ENCODE measurements at places on chromosomes 2 and 18. TPM values are rescaled to one million over a fixed set of nuclear protein-coding genes. Genes with fewer than 3 reads are reported as not detected.

- H3K27me3 ChIP-seq = no peaks in the 10 kb centered on the region
- H3K27ac ChIP-seq = peak overlapping the region; percentile 88
- peak; percentile 98 for DNase-seq
- H3K4me3 ChIP-seq = peak overlapping the region; percentile 44
Observed at GRCh38 chr2:238263204-238264071, 23.6 kb upstream of the HES6 start.

GRCh38 chr18:26568926-26569665 lies 20.7 kb upstream of the KCTD1 start:
- no peaks in the 10 kb centered on the region for H3K4me1 ChIP-seq
- H3K27me3 ChIP-seq = peaks cover 4% of the 10 kb centered on the region
- DNase-seq = no peak
- H3K27ac ChIP-seq = no peak overlapping the region
- H3K4me3 ChIP-seq = no peak overlapping the region

- H3K4me3 ChIP-seq = peak overlapping the region; percentile 100
- peaks cover 26% of the 10 kb centered on the region for H3K4me1 ChIP-seq
- no peak for DNase-seq
- peaks cover 7% of the 10 kb centered on the region for H3K36me3 ChIP-seq
Observed at GRCh38 chr2:128028668-128029054, 802 bp upstream of the SAP130 start.

DNA sequence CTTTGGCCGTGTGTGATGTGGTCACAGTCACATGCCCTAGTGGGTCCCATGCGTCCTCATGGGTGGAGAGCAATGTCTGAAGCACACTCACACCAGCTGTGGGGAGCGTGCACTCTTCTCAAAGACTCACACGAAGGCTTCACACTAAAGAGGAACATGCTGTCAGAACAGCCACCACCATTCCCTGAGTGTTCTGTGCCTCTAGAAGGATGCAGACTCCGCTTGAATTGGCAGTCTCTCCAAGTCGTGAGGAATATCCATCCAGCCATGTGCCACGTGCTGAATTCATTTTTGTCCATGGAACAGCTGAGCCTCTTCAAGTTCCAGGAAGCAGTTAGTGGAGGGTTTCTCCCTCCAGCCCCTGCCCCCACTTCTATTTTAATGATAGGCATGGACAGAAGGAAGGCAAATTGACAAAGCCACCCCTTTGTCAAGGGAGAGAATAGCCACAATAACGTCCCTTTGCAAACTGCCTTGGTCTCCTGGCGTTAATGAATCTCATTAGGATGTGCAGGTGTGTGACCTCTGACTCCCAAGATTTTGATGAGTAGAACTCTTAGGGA lies 464.3 kb upstream of the ID2 start:
- no peak for DNase-seq
- H3K27ac ChIP-seq = no peak overlapping the region
- peaks cover 1% of the 10 kb centered on the region for H3K27me3 ChIP-seq
- H3K4me1 ChIP-seq = no peaks in the 10 kb centered on the region

DNA sequence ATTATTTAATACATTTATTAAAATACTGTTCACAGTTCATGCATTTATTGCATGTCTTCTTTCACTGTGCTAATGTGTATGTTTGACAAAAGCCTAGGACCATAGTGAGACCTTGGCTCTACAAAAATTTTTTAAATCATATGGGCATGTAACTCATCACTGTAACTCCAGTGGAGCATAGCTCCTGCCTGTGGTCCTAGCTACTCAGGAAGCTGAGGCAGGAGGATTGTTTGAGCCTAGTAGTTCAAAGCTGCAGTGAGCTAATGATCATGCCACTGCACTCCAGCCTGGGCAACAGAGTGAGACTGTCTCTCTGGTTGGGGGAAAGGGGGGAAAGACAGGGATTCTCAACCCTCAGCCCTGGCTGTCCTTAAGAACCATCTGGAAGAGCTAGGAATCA lies 137.8 kb downstream of the PRKCE start:
- H3K4me3 ChIP-seq = no peak overlapping the region
- H3K27me3 ChIP-seq = no peaks in the 10 kb centered on the region
- H3K36me3 ChIP-seq = no peaks in the 10 kb centered on the region
- H3K27ac ChIP-seq = no peak overlapping the region
- H3K4me1 ChIP-seq = peaks cover 14% of the 10 kb centered on the region

GRCh38 chr18:32891797-32892196 lies 119.0 kb upstream of the KLHL14 start:
- no peaks in the 10 kb centered on the region for H3K27me3 ChIP-seq
- no peak overlapping the region for H3K27ac ChIP-seq
- no peaks in the 10 kb centered on the region for H3K36me3 ChIP-seq
- DNase-seq = peak; percentile 11

DNA sequence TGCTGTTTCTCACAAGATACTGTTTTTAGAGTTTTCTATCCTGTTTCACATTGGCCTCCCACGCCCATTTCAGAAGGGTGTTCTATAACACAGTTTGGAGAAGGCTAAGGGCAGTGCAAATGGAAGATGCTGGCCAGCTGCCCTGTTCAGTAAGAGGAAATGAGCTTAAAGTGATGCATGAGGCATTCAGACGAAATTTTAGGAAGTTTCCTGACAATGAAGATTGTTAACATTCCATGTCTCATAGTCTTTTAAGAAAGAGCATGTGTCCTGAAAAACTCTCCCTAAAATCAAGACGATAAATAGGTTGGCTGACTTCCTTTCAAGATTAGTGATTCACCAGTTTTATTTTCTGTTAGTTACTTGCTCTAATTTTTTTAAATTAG lies 484.2 kb upstream of the NRP2 start:
- H3K27me3 ChIP-seq = no peaks in the 10 kb centered on the region
- H3K4me3 ChIP-seq = no peak overlapping the region
- H3K36me3 ChIP-seq = no peaks in the 10 kb centered on the region

DNA sequence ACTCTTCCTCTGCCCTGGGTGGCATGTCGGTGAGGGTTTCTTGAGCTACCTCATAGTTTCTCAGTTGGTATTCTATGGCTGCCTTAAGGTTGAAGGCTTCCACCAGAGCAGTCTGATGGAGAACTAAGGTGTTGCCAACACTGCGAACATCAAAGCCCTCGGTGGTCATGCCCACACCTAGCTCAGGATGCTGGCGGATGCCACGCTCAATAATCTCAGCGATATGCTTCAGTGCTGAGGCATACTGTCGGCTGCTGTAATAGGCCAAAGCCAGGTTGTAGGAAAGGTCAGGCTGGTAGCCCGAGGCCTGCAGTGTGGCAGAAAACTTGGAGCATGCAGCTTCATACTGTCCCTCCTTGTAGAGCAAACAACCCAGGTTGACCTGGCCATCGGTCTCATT lies 225.3 kb downstream of the AGPS start:
- peak overlapping the region; percentile 78 for H3K4me3 ChIP-seq
- H3K27me3 ChIP-seq = no peaks in the 10 kb centered on the region
- peak overlapping the region; percentile 92 for H3K27ac ChIP-seq
- no peaks in the 10 kb centered on the region for H3K36me3 ChIP-seq
- H3K4me1 ChIP-seq = peaks cover 24% of the 10 kb centered on the region
- no peak for DNase-seq

- DNase-seq = no peak
- no peak overlapping the region for H3K4me3 ChIP-seq
- H3K27me3 ChIP-seq = no peaks in the 10 kb centered on the region
- H3K27ac ChIP-seq = no peak overlapping the region
- H3K4me1 ChIP-seq = no peaks in the 10 kb centered on the region
- no peaks in the 10 kb centered on the region for H3K36me3 ChIP-seq
Observed at GRCh38 chr2:9021563-9022211, 18.2 kb upstream of the MBOAT2 start.

DNA sequence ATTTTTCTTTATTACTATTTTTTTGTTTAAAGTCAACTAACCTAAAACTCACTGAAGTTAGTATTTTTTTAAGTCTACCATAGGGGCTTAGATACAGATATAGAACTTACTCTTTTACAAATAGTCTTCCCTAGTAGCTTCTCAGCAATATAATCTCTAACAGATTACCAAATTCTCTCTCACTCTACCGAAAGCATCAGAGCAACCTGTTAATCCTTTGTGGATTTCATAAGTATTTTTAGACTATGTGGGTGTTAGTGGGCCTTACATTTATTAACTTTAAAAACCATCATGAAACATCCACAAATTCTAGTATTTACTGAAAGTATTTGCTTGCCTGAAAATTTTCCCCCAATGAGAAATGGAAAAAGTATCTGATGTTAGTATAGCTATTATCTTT lies 84.6 kb upstream of the TFPI start:
- no peak overlapping the region for H3K27ac ChIP-seq
- H3K36me3 ChIP-seq = no peaks in the 10 kb centered on the region
- H3K4me1 ChIP-seq = no peaks in the 10 kb centered on the region
- no peak for DNase-seq
- H3K4me3 ChIP-seq = no peak overlapping the region

- no peaks in the 10 kb centered on the region for H3K4me1 ChIP-seq
- H3K36me3 ChIP-seq = no peaks in the 10 kb centered on the region
- H3K27ac ChIP-seq = no peak overlapping the region
- DNase-seq = peak; percentile 50
- H3K4me3 ChIP-seq = no peak overlapping the region
Observed at GRCh38 chr2:53422979-53423378, 344.6 kb upstream of the CHAC2 start.

DNA sequence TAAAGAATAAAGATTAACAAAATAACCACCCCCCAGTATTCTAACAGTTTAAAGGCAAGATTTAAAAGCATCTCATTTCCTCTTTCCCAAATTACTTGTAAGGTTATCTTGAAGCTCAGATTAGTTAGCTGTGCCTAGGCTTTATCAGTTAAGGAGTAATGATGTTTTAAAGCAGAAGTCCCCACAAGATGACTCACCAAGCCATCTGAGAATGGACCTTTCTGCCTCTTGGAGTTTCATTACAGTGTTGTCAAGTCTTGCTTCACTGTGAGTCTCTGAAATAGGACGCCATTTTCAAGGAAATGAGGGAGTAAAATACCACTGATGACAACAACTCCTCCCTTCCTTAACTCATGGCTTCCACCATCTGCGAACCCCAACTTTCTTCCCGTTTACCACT lies 35.9 kb downstream of the ZNF385B start:
- H3K27ac ChIP-seq = no peak overlapping the region
- no peaks in the 10 kb centered on the region for H3K36me3 ChIP-seq
- H3K4me1 ChIP-seq = no peaks in the 10 kb centered on the region
- no peaks in the 10 kb centered on the region for H3K27me3 ChIP-seq
- H3K4me3 ChIP-seq = no peak overlapping the region

DNA sequence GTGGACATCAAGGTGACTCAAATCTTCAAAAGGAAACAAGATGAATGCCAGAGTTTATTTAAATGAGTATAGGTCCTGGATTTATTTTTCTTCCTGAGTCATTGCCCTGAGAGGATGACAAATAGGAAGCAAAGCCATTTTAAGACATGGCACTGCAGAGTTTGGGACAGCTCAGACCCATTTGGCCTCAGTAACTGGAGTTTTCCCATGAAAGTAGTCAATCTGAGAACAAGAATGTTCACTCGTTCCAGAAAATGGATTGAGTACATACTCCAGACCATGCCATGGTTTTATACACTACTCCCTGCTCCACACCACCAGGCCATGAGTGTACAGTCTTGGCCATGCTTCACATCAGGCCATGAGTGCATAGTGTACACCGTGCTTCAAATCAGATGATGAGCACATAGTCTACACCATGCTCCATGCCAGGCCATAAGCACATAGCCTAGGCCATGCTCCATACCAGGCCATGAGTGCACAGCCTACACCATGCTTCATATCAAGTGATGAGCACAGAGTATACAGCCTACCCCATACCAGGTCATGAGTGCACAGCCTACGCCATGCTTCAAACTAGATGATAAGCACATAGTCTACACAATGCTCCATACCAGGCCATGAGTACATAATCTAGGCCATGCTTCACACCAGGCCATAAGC lies 202.4 kb downstream of the FBXO15 start:
- no peaks in the 10 kb centered on the region for H3K36me3 ChIP-seq
- no peak for DNase-seq
- no peak overlapping the region for H3K4me3 ChIP-seq
- no peaks in the 10 kb centered on the region for H3K4me1 ChIP-seq
- 0 out of 3 replicates have a peak, but pooled peaks cover 6% of the 10 kb centered on the region for H3K27me3 ChIP-seq

DNA sequence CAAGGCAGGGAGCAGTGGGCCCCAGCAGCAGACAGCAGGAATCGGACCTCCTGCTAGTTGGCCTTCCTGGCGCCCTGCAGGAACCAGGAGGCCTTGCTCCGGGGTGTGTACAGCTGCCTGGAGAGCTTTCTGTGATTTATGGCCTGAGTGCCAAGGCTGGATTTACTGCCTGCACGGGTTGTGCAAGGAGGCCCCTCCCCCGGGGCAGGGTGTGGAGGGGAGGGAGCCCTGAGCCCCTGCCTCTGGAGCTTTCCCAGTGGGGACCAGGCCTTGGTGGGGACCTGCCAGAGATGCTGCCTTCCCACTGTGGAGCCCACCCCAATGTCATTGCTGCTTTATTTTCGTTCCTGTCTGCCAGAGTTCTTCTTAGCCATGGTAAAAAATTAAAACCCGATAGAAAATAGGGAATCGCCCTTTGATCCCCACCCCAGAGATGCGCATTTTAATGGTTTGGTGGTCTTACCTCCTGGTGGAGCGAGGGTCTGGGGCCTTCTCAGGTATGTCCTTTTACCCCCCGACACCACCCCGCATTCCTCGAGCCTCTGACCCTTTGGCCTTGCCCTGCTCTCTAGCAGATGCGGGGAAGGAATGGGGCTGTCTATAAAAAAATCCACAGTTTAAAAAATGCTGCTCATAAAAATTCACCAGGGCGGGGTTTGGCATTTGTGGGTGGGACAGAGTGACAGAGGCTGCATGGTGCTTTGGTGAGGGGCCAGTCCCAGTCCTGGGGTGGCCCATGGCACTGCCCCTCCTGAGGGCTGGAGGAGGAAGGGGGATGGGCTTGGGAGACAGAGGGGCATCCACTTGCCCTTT lies 6.9 kb upstream of the RALB start:
- H3K27me3 ChIP-seq = peaks cover 47% of the 10 kb centered on the region
- peak overlapping the region; percentile 45 for H3K4me3 ChIP-seq
- no peak overlapping the region for H3K27ac ChIP-seq
- DNase-seq = peak; percentile 24
- peaks cover 23% of the 10 kb centered on the region for H3K4me1 ChIP-seq

GRCh38 chr18:37900326-37900725 lies 334.7 kb upstream of the CELF4 start:
- no peak for DNase-seq
- H3K27me3 ChIP-seq = no peaks in the 10 kb centered on the region
- no peak overlapping the region for H3K4me3 ChIP-seq

GRCh38 chr18:80034068-80034851 lies at the start of gene RBFA:
Gene RBFA (plus strand): TSS chr18:80034434. CDS start chr18:80034496, 62 bp downstream.
- H3K4me1 ChIP-seq = peaks cover 37% of the 10 kb centered on the region
- no peaks in the 10 kb centered on the region for H3K27me3 ChIP-seq
- peak within 1 kb of the TSS; percentile 74 for H3K4me3 ChIP-seq
- peak; percentile 88 for DNase-seq
- H3K27ac ChIP-seq = peak within 1 kb of the TSS; percentile 79

DNA sequence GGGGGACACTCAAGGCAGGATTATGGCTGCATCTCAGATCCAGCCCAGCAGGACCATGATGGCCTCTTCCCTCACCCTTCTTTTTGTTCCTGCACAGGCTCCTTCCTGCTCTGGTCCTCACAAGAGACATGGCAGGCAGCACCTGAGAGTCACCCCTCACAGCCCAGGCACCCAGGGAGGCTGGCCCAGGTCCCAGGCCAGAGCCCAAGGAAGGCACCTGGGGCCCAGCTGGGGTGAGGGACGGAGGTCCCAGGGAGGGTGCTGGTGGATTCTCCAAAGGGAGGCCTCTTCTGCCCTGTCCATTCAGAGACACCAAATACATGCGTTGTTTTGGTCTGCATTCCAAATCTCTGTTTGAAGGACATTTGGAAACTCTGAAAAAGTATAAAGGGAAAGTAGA lies 285.4 kb upstream of the HS6ST1 start:
- no peak overlapping the region for H3K27ac ChIP-seq
- H3K36me3 ChIP-seq = no peaks in the 10 kb centered on the region
- H3K27me3 ChIP-seq = peaks cover 36% of the 10 kb centered on the region

SPDYA gene
- polyA plus RNA-seq = 0.08 TPM

CNRIP1 gene
- polyA plus RNA-seq = not detected

RAPH1 gene
- 5.3 TPM for polyA plus RNA-seq

INO80B gene
- 6.2 TPM for polyA plus RNA-seq

PRKAG3 gene
- polyA plus RNA-seq = not detected

SNTG2 gene
- polyA plus RNA-seq = not detected

TRIM43 gene
- polyA plus RNA-seq = not detected

PDE1A gene
- polyA plus RNA-seq = not detected
